ENCODE measurements at places on chromosomes 7 and 10.

GRCh38 chr10:131323880-131324279, 12.4 kb upstream of the TCERG1L start:
- no peak for DNase-seq

- DNase-seq = no peak
These were observed 61.7 kb downstream of the CSGALNACT2 start for GRCh38 chr10:43199684-43200537.

DNA sequence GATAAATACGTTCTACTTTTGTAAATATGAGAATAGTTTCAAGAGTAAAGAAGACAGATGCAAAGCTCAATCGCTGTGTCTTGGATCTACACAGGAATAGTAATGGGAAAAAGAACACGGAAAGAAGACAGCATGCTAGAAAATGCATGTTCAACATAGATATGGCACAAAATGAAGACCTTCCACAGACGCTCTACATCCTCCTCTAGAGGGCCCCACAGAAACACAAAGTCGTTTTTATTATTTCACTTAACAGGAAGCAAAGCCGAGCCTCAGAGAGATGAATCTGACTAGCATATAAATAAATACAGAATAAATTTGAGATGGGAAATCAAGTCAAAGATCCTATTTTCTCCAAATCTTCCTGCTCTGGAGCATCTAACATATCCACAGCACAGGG, 292.6 kb downstream of the PARD3 start:
- DNase-seq = no peak

DNA sequence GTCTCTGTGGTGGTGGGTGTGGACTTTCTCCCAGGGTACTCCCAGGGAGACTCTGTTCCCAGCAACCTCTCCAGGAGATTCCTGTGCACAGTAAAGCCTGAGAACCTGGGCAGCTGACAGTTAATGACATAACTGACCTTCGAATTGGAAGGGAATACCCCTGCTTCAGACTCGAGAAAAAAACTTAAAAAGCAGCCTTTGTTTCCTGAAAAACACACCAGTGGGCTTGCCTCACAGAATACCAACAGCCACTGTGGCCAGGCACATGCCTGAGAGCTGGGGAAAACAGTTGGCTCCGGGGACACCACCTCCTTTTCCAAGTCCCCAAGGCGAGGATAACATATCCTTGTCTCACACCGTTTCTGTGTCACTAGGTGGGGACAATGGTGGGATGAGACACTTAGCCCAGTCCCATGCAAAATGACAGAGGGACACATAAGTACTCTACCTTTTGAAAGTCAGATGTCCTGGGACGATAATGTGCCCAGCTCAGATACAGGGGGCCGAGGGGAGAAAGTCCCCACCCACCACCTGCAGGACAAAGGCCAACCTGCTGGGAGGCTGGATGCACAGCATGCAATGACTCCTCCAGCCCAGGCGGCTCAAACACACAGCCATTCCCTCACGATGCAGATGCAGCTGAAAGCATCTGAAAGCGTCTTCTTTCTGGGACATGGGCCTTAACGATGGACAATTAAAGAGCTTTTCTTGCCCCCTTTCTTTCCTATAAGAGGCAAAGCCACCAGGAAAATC, 65.6 kb downstream of the HIPK2 start:
- no peak for DNase-seq

GRCh38 chr7:133023370-133024071, 58.4 kb downstream of the CHCHD3 start:
- no peak for DNase-seq

Data from prostate gland (tissue), 2 donors.